HCT116 (cell line): ENCODE measurements at places on chromosomes 16 and 17. TPM values are rescaled to one million over a fixed set of nuclear protein-coding genes. Genes with fewer than 3 reads are reported as not detected.

PYY gene
- total RNA-seq = 0.52 TPM

INCA1 gene
- total RNA-seq = 0.74 TPM

SLC47A2 gene
- total RNA-seq = not detected

CACNG4 gene
- not detected for total RNA-seq
